ENCODE measurements at places on chromosomes 4 and X. TPM values are rescaled to one million over a fixed set of nuclear protein-coding genes. Genes with fewer than 3 reads are reported as not detected.

The HPSE gene
- total RNA-seq = 2.7 TPM

DNA sequence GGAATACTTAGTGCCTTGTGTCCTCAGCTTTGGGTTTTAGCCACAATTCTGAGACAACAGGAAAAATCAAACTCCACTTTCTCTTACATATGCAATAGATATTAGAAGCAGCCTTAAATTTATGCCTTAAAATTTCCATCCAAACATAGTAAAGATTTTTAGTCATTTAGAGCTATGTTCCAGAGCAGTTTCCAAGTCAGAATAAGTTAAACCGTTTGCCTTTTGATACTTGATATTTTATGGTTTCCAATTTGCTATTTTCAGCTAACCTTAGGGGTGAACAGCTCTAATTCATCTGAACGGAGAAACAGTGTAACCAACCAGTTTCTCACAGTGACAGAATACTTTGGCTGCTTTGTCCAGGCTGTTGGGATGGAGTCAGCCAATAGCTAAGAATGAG is 125.8 kb upstream of the RXFP1 start:
- DNase-seq = no peak

DNA sequence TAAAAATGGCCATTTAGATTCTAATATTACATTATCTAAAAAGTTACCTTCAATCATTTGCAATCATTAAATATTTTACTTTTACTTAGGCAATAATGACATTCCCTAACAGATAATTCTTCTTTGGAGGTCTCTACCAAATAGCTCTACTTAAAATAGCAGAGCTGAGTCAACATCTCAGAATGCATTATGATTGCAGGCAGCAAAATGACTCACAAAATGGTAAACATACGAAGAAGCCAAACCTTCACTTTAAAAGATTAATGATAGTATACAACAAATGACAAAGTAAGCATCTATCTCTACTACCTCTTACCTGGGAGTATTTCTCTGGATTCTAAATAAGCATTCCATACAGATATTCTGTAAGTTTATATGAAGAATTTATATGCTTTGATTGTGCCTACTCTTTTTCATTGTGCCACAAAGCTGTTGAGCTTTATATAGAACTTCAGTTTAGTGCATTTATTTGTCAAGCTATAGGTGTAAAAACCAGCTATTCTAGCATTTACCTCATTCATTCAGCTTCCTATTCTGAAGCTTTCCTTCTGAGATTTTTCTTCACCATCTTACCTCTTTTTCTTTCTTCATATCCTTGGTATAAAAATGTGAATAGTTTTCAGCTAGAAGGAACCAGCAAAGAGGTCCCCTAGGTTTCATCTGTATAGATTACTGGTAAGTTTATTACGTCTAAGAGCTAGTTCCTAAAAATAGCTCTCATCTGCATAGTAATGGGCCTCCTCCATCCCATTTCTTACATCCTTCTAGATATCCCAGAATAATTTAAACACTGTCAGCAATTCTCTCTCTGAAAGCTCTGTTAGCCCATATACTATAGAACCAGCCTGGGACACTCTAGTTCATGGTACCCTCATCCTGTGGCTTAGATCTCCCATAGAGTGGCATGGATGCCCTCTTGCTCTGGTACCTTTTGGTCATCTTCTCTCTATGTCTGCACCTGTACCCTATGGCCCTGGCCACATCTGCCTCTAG is 17.2 kb upstream of the SPCS3 start:
- DNase-seq = peak; percentile 85

DNA sequence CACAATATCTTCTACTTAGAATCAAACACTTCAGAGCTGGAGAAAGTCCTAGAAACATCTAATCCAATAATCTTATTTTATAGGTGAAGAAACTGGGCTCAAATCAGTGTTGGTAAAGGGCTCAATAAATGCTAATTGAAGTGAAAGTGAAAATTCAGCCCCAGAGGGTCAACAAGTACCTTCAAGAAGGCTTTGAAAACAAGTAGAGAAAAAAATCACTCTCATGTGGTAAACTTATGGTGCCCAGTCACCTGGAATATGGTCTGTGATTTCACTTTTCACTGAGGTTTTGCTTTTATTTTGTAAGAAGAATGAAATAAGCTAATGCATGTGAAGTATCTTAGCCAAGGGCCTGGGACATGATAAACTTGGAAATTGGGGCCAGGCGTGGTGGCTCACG is 29.1 kb upstream of the EIF4E start:
- DNase-seq = no peak

Measured in fibroblast of the aortic adventitia (primary cell).